ENCODE measurements at places on chromosomes 2 and 18.

DNA sequence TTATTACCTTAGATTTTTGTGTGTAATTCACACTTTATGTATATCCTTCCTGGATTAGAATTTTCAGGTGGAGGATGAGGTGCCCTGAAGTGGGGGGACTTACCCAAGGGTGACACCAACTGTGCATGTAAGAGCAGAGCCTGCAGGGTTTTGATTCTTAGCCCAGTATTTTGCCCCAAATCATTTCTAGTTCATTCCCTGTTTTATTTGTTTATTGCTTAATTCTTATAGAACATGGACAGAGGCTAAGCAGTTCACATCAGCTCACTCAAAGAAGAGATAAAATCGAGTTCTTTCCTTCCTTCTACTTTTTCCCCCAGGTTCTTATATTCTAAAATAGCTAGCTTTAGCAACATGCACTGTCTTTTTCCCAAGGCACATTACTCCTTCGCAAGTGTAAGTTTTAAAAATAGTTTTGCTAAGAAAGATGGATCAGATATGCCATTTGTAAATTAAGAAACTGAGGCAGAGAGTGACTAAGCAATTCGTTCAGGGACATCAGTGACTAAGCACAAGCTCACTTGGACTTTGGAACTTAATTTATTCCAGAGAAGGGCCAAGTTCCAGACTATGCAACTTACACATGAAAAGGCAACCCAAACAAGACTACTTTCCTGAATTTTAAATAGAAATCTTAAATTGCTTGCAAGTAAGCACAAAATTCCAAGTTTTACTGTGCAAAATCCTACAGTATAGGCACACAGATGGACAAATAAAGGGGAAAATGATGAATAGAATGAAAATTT, 427.9 kb upstream of the POU3F3 start:
- H3K27me3 ChIP-seq, result no peaks in the 10 kb centered on the region
- H3K4me3 ChIP-seq, result no peak overlapping the region
- no peaks in the 10 kb centered on the region for H3K36me3 ChIP-seq

GRCh38 chr2:168211664-168212163, 35.7 kb downstream of the STK39 start:
- peak overlapping the region; percentile 45 for H3K27ac ChIP-seq
- no peaks in the 10 kb centered on the region for H3K27me3 ChIP-seq
- H3K36me3 ChIP-seq, result no peaks in the 10 kb centered on the region
- no peak overlapping the region for H3K4me3 ChIP-seq
- H3K4me1 ChIP-seq, result peaks cover 15% of the 10 kb centered on the region

DNA sequence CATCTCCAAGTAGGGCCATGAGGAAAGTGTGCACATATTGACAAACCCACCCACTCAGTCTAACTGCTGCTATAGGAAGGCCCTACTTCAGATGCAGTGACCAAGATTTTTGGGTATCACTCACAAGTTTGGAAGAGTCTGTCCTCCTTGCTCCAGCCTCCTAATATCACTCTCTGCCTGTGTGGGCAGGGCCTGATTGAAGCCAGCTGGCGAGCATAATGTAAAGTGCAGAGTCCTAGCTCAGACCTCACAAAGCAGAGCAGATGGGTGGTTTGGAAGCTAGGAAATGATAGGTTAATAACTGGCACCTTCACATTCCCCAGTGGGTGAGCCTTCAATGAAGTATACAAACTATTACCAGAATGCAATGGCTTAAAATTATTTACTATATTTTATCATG, 11.2 kb upstream of the SULT1C3 start:
- no peaks in the 10 kb centered on the region for H3K36me3 ChIP-seq

DNA sequence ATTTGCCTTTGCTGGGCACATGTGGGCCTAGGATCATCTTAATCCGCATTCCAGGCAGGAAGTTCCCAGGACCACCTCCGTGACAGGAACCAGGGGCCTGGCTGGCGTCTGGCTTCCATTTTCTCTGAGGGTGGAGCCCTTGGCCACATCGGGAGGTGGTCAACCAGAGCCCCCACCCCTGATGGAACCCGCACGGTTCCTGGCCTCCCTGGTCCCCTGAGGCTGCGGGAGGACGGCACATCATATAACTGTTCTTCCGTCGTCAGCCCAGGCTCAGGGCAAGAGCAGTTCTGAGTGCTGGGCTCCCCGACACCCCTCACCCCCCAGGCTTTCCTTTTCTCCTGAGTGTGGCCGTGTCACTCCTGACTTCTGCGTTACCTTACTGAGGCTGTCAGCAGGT, 13.5 kb downstream of the ESPNL start:
- no peaks in the 10 kb centered on the region for H3K36me3 ChIP-seq

DNA sequence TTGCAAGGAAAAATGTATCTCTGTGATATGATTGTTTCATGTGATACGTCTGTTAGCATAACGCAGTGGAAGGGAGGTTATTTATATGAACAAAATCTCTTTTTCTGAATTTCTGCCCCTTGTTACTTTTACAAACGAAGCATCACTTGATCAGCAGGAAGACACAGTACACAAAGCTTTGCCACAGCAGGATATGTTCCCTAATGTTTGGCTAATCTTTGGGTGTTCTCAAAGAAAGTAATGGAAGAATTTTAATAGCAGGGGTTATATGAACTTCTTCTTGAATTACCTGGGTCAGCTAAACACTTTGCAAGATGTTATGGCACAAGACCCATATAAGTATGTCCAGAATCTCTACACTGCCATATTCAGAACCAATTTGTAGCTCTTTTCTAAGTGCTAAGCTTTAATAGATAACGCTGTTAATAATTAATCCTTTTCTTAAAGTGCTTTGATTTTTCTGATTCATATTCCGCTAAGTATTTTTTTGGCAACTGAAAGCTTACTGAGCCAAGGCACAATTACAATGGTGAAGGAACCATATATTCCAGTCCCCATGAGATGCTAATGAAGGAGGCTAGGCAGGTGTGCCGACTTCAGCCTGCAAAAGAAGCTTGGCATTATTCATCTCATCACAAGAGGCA, 33.2 kb upstream of the TRIB2 start:
- H3K4me3 ChIP-seq, result no peak overlapping the region
- H3K27ac ChIP-seq, result no peak overlapping the region
- no peak for DNase-seq
- H3K27me3 ChIP-seq, result peaks cover 2% of the 10 kb centered on the region
- H3K36me3 ChIP-seq, result no peaks in the 10 kb centered on the region

DNA sequence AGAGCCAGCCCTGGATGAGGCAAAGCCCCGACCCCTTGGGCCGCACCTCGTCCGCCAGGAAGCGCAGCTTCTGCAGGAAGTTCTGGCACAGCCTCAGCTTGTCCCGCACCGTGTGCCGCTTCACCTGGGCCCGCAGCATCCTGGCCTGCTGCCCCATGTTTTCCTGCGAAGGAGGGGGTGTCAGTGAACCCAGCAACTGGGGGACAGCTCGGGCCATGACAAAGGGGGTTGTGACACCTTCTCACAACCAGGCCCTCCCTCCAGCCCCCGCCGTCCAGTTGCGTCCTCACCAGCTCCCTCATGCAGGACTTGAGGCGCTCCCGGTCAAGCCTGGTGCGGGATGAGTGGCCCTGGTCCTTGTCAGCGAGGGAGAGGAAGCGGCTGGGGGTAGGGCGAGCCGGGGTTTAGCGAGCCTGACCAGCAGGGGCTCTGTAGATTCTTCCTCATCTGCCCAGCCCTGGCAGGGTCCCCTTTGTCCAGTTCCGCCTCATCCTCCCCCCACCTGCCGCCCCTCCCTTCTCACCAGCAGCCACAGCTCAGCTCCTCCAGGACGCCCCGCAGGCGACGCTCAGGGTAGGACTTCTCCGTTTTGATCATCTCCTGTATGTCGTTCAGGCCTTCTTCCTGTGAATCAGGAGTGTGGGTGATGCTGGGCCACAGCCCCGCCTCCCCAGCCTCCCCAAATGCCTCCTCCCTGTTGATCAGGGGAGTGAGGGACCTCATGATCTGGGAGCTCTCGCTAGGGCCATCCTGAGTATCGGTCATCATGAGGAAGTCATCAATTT, 606 bp downstream of the OTOF start:
- H3K4me3 ChIP-seq, result no peak overlapping the region
- H3K36me3 ChIP-seq, result no peaks in the 10 kb centered on the region
- no peak for DNase-seq
- no peaks in the 10 kb centered on the region for H3K27me3 ChIP-seq

GRCh38 chr2:181949047-181949446, 36.6 kb upstream of the PPP1R1C start:
- H3K4me3 ChIP-seq, result no peak overlapping the region
- H3K27me3 ChIP-seq, result no peaks in the 10 kb centered on the region
- no peaks in the 10 kb centered on the region for H3K36me3 ChIP-seq

DNA sequence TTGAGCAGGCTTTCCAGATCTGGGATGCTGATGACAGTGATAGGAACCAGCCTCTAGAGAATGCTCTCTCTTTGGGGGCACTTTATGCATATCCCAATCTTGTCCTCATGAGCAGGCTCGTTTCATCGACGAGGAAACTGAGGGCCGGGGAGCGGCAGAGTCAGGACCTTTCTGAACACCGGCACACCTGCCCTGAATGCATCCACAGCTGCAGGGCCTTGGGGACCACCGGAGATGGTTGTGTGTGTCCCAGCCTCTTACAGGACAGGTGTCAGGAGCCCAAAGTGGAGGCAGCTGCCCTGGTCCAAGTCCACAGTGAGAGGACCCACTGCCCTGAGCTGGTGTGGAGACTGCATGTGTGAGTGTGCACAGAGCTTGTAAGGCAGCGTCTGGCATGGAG, 47.6 kb upstream of the FAHD2A start:
- no peaks in the 10 kb centered on the region for H3K27me3 ChIP-seq
- no peaks in the 10 kb centered on the region for H3K36me3 ChIP-seq
- no peak overlapping the region for H3K27ac ChIP-seq
- peak; percentile 70 for DNase-seq

GRCh38 chr2:9665898-9666297, 35.1 kb upstream of the YWHAQ start:
- no peak for DNase-seq
- no peak overlapping the region for H3K27ac ChIP-seq
- no peaks in the 10 kb centered on the region for H3K27me3 ChIP-seq
- no peaks in the 10 kb centered on the region for H3K36me3 ChIP-seq
- H3K4me3 ChIP-seq, result no peak overlapping the region

DNA sequence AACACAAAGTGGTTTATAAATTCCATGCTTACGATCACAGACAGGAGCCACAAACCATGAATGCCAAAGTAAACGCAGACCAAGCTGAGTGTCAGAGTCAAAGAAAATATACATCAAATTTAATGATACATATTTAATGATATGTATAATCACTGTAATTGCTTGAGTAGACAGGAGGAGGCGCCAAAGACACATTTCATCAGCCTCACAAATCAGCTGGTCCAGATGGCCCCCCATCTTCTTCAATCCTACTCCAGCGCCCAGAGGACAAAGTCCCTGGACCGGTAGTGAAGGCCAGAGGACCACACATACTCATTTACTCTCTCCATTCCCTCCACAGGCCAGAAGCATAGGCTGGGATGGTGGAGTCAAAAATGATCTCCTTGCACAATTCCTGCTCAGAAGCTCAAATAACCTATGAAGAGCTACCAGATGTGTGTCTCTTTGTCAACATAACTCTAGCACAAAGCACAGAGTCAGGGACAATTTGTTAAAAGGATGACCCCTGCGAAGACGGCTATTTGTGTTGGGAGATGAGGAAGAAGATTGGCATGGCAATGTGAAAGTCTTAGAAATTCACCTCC, 149.3 kb upstream of the PGAP1 start:
- DNase-seq, result no peak
- no peaks in the 10 kb centered on the region for H3K36me3 ChIP-seq
- H3K4me3 ChIP-seq, result no peak overlapping the region

DNA sequence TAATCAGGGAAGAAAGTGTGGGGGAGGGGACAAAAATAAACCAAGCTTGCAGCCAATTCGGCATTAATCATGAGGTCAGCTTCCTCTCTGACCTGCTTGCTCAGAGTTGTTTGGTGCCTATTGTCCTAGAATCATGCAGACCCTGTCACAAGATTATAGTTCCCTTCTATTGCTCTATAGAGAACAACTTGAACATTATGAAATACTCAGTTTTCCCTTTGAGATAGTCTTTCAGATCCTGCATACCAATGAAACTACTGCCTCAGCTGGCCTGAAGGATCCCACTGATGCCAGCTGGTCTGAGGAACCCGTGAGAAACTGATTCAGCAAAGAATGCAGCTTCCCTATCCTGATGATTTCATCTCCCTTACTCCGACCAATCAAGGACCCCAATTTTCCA, 955 bp upstream of the BBS5 start:
- H3K36me3 ChIP-seq, result peaks cover 11% of the 10 kb centered on the region
- no peak overlapping the region for H3K27ac ChIP-seq
- no peak overlapping the region for H3K4me3 ChIP-seq

- H3K27ac ChIP-seq, result no peak overlapping the region
- DNase-seq, result no peak
- no peaks in the 10 kb centered on the region for H3K4me1 ChIP-seq
- H3K4me3 ChIP-seq, result no peak overlapping the region
- peaks cover 22% of the 10 kb centered on the region for H3K36me3 ChIP-seq
These were observed 61.0 kb upstream of the TMEM87B start for GRCh38 chr2:111994042-111994441.

GRCh38 chr2:108866041-108866440, 79.5 kb downstream of the CCDC138 start:
- H3K36me3 ChIP-seq, result peaks cover 5% of the 10 kb centered on the region
- H3K27ac ChIP-seq, result no peak overlapping the region
- H3K4me1 ChIP-seq, result no peaks in the 10 kb centered on the region
- no peak overlapping the region for H3K4me3 ChIP-seq

- no peak for DNase-seq
- no peak overlapping the region for H3K4me3 ChIP-seq
- H3K36me3 ChIP-seq, result no peaks in the 10 kb centered on the region
These were observed 82.9 kb downstream of the ADCYAP1 start for GRCh38 chr18:987325-988186.

- H3K4me3 ChIP-seq, result no peak overlapping the region
- no peaks in the 10 kb centered on the region for H3K4me1 ChIP-seq
- no peak for DNase-seq
These were observed 113.0 kb upstream of the NEDD4L start for GRCh38 chr18:57931038-57931437.

GRCh38 chr2:239201884-239202283, 198.9 kb downstream of the HDAC4 start:
- H3K4me3 ChIP-seq, result no peak overlapping the region
- DNase-seq, result peak; percentile 52
- no peaks in the 10 kb centered on the region for H3K27me3 ChIP-seq
- peaks cover 15% of the 10 kb centered on the region for H3K4me1 ChIP-seq
- no peak overlapping the region for H3K27ac ChIP-seq
- peaks cover 13% of the 10 kb centered on the region for H3K36me3 ChIP-seq

GRCh38 chr2:147789720-147790119, 55.1 kb upstream of the ACVR2A start:
- no peak for DNase-seq
- no peak overlapping the region for H3K27ac ChIP-seq
- H3K27me3 ChIP-seq, result no peaks in the 10 kb centered on the region
- H3K4me1 ChIP-seq, result no peaks in the 10 kb centered on the region
- H3K36me3 ChIP-seq, result no peaks in the 10 kb centered on the region
- no peak overlapping the region for H3K4me3 ChIP-seq

- no peak overlapping the region for H3K4me3 ChIP-seq
- DNase-seq, result no peak
- no peaks in the 10 kb centered on the region for H3K27me3 ChIP-seq
- H3K4me1 ChIP-seq, result peaks cover 17% of the 10 kb centered on the region
- no peaks in the 10 kb centered on the region for H3K36me3 ChIP-seq
These were observed 121.2 kb downstream of the CAPN13 start for GRCh38 chr2:30686000-30686399.
